Calu3 (cell line): ENCODE measurements at places on chromosomes 3 and 15.
A peak's percentile ranks its signal among the peaks of the same experiment; 100 is the strongest.

DNA sequence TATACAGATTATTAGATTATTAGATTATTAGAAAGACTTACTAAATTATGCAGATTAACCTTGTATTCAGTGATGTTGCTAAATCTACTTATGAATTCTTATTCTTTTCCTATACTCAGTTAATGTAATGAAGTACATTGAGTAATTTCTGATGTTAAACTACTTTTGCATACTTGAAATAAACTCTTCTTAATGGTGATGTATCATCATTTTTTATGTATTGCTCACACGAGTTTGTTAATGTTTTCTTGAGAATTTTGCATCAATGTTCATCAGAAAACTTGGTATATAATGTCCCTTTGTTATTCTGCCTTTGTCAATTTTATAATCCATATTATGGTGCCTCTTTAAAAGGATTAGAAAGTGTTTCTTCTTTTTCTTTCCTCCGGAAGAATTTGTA is 163.2 kb upstream of the COL8A1 start:
- DNase-seq = no peak

- DNase-seq = peak; percentile 75
These were observed 3.8 kb upstream of the SLMAP start for GRCh38 chr3:57752307-57752706.

- no peak for DNase-seq
These were observed 41.5 kb downstream of the HRH1 start for GRCh38 chr3:11195721-11196332.

DNA sequence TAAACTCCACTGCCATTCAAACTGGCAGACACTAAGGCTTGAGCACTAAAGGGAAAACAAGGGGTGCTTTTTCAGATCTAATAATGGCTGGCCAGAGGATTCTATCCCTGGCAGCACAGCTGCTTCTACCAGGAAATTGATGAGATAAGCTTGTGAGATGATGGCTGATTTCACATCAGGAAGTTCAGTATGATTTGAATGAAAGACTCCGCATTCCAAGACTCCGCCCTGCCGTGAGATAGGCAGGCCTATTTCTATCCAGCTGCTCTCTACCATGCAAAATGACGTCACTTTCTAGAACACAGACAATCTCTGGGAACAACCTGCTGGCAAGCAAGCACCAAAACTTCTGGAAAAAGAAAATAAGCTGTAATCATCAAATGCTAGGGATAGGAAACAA is 171.8 kb downstream of the WDR76 start:
- peak; percentile 41 for DNase-seq

GRCh38 chr3:114418107-114418506 is 124.3 kb downstream of the TIGIT start:
- no peak for DNase-seq

GRCh38 chr15:50183112-50183794 is 1.3 kb downstream of the SLC27A2 start:
- DNase-seq = no peak

DNA sequence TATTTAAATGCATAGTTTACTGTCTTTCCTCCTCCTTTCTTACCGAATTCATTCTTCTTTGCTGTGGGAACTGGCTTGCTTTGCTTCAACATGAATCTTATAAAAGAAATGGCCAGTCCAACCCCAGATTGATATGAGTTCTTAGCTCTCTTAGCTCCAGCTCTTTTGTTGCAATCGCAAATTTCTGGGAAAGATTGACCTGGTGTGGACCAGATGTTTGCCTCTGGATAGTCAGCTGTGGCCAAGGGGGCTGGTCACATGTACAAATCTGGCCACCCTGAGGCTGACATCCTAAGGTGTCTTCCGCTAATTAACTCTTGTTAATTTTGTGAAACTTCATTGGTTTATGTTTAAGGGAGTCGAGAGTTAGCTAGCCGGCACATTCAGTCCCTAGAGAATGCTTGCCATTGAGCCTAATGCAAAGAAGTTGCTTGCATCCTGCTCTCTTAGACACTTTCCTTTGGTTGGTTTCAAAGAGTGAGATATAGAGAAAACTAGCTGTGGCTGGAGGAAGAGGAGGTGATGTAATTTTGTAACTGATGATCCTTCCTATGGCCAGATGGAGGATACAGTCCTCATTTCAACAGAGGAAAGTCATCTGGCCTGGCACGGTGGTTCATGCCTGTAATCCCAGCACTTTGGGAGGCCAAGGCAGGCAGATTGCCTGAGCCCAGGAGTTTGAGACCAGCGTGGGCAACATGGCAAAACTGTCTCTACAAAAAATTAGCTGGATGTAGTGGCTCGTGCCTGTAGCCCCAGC is 162.4 kb downstream of the ADAMTSL3 start:
- no peak for DNase-seq

GRCh38 chr3:134389865-134390264 is 15.6 kb upstream of the AMOTL2 start:
- no peak for DNase-seq

- no peak for DNase-seq
These were observed 135.8 kb downstream of the CHSY1 start for GRCh38 chr15:101115786-101116680.

DNA sequence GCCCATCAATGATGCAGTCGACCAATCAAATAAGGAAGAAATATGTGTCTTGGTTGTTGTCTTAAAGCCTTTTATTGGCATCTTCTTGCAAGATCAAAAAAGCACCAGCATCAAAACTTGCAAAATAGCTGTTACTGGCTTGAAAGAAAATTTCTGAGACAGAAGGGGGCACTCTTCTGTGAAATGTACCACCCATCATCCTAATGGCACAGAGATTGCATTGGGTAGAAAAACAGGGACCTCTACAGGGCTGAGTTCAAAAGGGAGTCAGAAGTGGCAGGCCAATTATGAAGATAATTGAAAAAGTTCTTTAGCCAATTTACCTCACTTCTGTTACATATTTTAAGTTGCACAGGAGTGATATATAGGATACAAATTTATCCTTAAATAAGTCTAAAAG is 122.3 kb upstream of the GPR149 start:
- no peak for DNase-seq

DNA sequence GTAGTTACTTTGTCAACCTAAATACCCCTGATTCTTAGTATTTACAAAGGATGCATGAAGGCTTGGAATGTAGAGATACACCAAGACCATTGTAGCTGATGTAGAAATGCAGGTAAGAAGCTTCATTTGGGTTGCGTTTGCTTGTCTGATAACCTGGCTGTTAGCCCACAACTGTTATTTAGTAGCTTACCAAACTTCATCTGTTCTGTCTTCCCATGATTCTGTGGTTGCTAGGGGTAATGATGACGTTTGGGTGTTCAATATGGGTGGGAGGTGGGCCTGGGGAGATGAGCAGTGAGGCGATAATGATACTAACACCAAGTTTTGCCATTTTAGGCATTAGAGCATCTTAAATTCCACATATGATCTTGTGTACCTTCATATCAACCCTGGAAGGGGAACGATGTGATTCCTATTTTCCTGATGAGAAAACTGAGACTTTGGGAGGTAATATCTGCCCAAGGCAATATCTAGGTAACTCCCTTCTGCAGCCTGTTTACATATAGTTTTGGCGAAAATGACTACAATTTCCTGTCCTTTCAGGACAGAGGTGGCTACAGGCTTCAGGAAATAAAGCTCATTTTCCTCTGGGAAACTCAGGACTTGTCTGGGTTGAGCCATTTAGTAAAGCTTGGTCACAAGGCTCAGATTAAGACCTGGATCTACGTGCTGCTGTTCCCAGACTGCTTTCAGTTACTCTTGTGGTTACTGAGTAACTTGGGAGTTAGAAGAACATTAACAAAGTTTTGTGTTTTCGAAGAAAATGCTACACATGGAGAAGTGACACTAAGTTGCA is 26.8 kb downstream of the FNDC3B start:
- peak; percentile 46 for DNase-seq

- no peak for DNase-seq
These were observed 4.7 kb upstream of the GCSAM start for GRCh38 chr3:112137781-112138180.

DNA sequence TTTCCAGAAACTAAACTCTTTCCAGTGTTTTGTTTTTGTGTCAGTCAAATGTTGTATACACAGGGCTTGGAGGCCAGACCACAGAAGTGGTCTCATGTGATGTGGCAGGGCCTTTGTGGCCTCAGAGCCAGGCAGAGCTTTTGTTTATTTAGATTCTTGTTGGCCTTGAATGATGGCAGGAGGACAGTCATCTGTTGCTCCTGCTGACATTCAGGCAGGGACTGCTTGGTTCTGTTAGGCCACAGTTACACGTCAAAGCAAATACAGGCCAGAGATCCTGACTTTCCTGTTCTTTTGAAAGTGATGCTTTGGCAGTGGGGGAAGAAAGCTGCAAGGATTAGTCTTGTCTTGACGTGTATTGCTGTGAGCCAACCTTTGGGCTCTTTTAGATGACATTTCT is 325.1 kb downstream of the CACNA2D3 start:
- DNase-seq = no peak

DNA sequence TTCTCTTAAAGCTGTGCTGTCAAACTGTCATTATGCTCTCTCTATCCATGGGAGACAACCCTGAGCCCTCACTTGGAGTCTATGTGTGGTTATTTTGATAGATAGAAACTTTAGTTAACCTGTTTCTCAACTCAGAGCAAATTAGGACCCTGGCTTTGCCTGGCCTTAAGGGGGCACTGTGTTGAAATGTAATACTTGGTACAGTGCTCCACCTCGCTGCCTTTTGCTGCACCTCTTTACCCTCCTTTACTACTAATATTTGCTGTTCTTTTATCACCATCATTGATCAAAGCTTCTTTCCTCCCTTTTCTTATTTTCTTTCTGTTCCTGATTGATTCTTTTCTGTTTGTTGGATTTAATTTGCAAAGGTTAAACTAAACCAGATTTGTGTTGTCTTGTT is 34.3 kb downstream of the STT3B start:
- peak; percentile 24 for DNase-seq

DNA sequence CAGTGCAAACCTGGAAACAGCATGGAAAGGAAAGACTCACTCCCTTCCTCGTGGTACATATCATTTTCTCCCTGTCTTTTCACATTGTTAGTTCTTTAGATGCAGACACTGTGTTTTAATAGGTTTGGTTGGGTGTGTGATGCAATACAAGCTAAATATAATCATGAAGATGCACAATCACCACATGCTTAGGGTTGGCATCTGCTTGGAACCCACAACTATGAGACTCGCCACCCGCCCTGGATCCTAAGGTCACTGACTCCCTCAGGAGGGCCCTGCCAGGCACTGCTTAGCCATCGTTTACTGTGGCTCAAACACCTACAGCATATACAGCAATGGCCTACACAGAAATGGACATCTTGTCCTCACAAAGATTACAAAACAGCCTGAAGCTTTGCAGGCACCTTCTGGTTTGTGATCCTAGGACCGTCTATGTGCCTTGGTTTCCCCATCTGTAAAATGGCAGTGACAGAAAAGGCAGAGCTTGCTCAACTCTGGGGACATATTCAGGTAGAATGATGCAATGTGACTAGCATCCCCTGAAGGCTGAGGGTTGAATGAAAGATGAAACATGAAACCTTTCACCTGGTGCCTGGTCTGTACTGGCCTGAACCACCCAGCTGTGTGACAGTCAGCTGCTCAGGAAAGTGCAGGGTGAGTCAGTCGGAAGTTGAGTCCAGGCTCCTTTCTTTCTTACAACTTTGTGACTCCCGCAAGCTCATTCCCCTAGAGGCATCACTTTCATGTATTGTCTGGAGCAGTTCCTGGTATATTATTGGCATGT is 123.6 kb upstream of the PFN2 start:
- DNase-seq = peak; percentile 44

GRCh38 chr3:81985996-81986723 is 224.7 kb upstream of the GBE1 start:
- DNase-seq = no peak

GRCh38 chr15:64905941-64906340 is 5.8 kb upstream of the ANKDD1A start:
- no peak for DNase-seq

DNA sequence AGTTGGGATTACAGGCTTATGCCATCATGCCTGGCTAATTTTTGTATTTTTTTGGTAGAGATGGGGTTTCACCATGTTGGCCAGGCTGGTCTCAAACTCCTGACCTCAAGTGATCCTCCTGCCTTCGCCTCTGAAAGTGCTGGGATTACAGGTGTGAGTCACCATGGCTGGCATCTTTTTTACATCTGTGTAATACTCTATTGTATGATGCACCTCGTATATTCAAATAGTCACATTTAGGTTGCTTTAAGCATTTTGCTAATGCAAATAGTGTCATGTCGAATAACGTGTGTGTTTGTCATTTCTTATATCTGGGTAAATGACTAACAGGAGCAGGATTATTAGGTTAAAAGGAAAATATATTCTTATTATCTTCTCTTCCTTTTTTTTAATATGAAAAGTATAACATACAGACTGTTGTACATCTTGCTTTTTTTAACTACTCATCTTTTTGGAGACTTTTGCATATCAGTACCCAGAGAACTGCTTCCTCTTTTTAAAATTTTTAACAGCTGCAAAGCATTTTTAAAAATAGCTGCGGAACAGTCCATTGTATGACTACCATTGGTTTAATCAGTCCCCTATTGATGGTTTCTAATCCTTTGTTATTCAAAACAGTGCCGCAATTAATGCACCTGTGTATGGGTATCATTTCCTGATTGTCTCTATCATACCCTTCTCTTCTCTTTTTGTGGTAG is 13.4 kb downstream of the SCAMP5 start:
- no peak for DNase-seq

GRCh38 chr3:7144697-7145308 is 283.9 kb downstream of the GRM7 start:
- no peak for DNase-seq

DNA sequence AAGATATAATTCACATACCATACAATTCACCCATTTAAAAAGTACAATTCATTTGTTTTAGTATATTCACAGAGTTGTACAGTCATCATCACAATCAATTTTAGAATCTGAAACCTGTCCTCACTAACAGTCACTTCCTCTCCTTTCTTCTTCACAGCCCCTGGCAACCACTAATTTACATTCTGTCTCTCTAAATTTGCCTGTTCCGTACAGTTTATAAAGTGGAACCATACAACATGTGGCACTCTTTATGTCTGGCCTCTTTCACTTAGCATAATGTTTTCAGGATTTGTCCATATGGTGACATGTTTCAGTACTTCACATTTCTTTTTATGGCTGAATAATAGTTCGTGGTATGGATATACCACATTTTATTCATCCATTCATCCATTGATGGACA is 22.7 kb downstream of the ERICH6 start:
- no peak for DNase-seq

GRCh38 chr3:53949541-53949940 is 57.9 kb upstream of the SELENOK start:
- no peak for DNase-seq

DNA sequence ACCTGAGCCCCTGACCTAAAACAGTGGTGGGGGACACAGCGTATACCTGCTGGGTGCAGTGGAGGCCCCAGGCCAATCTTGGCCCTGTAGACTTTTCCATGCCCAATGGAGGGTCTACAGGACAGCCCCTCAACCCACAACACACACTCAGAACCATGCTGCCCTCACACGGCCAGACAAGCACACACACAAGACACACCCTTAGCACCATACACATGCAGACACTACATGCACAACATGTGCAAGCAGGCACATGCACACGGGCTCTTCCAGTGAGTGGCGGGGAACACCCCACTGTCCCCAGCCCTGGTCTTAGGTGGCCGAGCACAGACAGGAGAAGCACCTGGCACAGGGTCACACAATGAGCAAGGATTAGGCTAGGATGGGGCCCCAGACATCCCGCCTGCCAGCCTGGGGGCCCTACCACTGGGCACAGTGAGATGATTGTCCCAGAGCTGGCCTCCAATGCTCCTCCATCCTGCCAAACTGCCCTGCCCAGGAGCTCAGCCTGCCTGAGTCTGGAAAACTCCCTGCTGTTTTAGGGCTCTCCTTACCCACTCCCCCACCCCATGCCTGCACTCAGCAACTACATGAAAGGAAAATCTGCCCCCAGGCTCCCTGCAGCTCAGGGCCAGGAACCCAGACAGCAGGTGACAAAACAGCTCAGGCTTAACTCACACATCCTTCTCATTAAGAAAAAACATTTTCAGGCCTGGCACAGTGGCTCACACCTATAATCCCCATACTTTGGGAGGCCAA is 15.8 kb downstream of the IQSEC1 start:
- DNase-seq = no peak
